Thymus (tissue), 14 donors: ENCODE measurements at places on chromosomes 1 and 21. TPM values are rescaled to one million over a fixed set of nuclear protein-coding genes. Genes with fewer than 3 reads are reported as not detected.

- DNase-seq = peak; percentile 68
These were observed 48.1 kb downstream of the AHDC1 start for GRCh38 chr1:27555700-27556424.

The HCRTR1 gene
- total RNA-seq = not detected

GRCh38 chr1:196774175-196774574 is 465 bp upstream of the CFHR3 start:
- DNase-seq = no peak

The LYPD8 gene
- total RNA-seq = 0.05 TPM

The HSPB7 gene
- under 0.01 TPM for total RNA-seq

DNA sequence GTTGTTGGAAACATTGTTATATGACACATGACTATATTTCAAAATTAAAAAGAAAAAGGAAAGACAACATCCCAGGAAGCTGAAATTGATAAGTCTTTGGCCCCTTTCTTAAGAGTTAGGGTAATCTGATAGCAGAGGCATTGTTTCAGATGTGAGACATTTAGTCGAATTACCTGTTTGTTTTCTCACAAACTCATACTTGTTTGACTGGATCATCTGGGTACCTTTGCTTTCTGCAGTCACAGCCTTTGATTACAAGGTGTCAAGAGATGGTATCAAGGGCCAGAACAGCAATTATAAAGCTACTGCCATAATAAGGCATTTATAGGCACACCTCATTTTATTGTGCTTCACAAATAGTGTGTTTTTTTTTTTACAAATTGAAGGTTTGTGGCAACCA is 136.3 kb downstream of the DUSP10 start:
- DNase-seq = no peak

The APCS gene
- total RNA-seq = 0.05 TPM

The OR6K3 gene
- total RNA-seq = not detected

The CBS gene
- 2.3 TPM for total RNA-seq

- DNase-seq = no peak
These were observed 332.4 kb upstream of the ZP4 start for GRCh38 chr1:238223076-238223640.

The OR2L8 gene
- not detected for total RNA-seq

The CRB1 gene
- total RNA-seq = 0.19 TPM

GRCh38 chr1:113459279-113459678 is 69.0 kb downstream of the MAGI3 start:
- DNase-seq = no peak

- DNase-seq = no peak
These were observed 7.3 kb downstream of the C8B start for GRCh38 chr1:56958526-56958925.

DNA sequence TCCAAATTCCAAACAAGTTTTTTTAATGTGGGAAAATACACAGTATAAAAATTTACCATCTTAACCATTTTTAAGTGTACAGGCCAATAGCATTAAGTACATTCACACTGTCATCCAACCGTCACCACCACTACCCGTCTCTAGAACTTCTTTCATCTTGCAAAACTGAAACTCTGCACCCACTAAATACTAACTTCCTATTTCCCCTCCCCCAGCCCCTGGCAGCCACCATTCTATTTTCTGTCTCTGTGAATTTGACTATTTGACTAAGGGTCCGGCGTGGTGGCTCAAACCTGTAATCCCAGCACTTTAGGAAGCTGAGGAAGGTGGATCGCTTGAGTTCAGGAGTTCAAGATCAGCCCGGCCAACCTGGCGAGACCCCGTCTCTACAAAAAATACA is 36.1 kb downstream of the CLSTN1 start:
- DNase-seq = peak; percentile 55

The TSPAN1 gene
- 1.4 TPM for total RNA-seq
